ENCODE measurements at places on chromosomes 4 and X. TPM values are rescaled to one million over a fixed set of nuclear protein-coding genes. Genes with fewer than 3 reads are reported as not detected.
A peak's percentile ranks its signal among the peaks of the same experiment; 100 is the strongest.

GRCh38 chr4:170675568-170676262, 586.0 kb upstream of the AADAT start:
- H3K27me3 ChIP-seq: no peaks in the 10 kb centered on the region
- H3K4me3 ChIP-seq: no peak overlapping the region
- H3K36me3 ChIP-seq: no peaks in the 10 kb centered on the region
- no peaks in the 10 kb centered on the region for H3K4me1 ChIP-seq
- no peak for DNase-seq
- H3K27ac ChIP-seq: no peak overlapping the region

DNA sequence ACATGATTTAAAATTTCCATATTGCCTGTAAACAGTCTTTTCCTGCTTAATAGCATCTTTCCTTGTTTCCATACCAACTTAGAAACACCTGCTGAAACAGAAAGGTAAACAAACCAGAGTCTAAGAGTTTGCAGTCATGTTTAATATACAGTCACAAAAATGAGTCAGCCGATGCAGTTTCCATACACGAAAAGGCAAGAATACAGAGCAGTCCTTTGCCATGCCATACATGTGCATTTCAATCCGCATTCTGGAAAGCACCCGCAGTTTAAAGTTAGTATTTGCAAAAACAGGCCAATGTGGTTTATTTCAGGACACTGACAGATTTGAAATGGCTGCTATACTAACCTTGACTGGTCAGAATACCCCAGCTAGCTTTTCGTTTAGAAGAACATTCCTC, 32.1 kb downstream of the ASB5 start:
- no peaks in the 10 kb centered on the region for H3K27me3 ChIP-seq
- no peak for DNase-seq
- no peaks in the 10 kb centered on the region for H3K36me3 ChIP-seq
- H3K4me3 ChIP-seq: no peak overlapping the region
- H3K27ac ChIP-seq: no peak overlapping the region

DNA sequence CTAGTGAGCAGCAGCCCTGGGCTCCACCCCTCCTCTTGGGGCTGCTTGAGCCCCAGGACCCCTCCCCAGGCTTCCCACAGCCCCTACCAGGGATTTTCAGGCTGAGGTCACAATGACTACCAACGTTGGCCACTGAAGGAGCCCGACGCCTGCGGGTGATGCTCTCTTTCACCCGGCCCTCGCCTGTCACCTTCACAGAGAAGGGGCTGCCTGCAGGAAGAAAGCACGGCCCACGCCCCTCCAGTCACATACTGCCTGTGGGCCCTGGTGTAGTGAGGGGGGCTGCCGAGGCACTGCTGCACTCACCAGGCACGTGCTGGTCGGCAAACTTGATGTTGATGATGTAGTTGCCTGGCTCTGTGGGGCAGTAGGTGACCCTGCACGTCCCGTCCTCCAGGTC, 22.0 kb downstream of the FLNA start:
- H3K4me1 ChIP-seq: peaks cover 98% of the 10 kb centered on the region
- DNase-seq: no peak
- H3K27ac ChIP-seq: peak overlapping the region; percentile 47
- H3K27me3 ChIP-seq: no peaks in the 10 kb centered on the region
- H3K36me3 ChIP-seq: peaks cover 70% of the 10 kb centered on the region

DNA sequence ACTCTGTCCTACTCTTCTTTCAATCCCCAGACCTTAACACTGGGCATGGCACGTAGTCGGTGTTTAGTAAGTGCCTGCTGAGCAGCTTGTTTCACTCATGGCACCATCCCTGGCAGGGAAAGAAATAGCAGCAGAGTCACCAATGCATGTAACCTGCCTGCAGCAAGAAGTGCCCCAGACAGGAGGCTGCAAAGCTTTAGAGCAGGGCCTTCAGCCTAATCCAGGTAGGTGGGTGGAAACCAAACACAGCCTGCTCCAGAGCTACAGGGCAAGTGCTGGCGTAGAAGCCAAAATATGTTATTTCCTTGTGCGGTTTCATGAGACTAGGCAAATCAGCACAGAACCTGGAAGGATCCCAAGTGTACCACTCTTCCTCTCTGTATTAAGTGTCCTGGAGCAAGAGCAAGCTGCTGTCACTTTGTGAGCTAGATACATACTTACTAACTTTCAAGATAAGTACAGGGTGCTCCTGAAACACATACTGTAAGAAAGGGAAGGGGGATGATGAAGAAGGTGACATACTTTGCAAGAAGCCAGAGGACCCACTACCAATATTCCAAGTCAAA, 5.5 kb downstream of the PROM1 start:
- H3K4me3 ChIP-seq: no peak overlapping the region
- H3K4me1 ChIP-seq: peaks cover 14% of the 10 kb centered on the region
- DNase-seq: no peak
- H3K27me3 ChIP-seq: peaks cover 6% of the 10 kb centered on the region

- H3K4me3 ChIP-seq: no peak overlapping the region
- H3K27ac ChIP-seq: no peak overlapping the region
- H3K27me3 ChIP-seq: no peaks in the 10 kb centered on the region
- H3K36me3 ChIP-seq: no peaks in the 10 kb centered on the region
These were observed 358.3 kb upstream of the BOD1L1 start for GRCh38 chr4:13985837-13986236.

TAF7L gene
- not detected for total RNA-seq

- H3K4me3 ChIP-seq: no peak overlapping the region
- H3K4me1 ChIP-seq: no peaks in the 10 kb centered on the region
- no peak overlapping the region for H3K27ac ChIP-seq
- no peaks in the 10 kb centered on the region for H3K36me3 ChIP-seq
- H3K27me3 ChIP-seq: peaks cover 3% of the 10 kb centered on the region
These were observed 29.5 kb downstream of the EGFL6 start for GRCh38 chrX:13598877-13599276.

DNA sequence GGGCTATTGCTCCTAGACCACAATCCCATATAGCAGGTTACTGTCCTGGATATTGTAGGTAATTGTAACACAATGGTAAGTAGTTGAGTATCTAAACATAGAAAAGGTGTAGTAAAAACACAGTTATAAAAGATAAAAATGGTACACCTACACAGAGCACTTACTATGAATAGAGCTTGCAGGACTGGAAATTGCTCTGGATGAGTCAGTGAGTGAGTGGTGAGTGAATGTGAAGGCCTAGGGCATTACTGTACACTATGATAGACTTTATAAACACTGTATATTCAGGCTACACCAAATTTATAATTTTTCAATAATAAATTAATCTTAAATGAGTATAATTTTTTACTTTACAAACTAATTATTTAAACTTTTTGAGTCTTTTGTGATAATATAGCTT, 425.7 kb downstream of the PABPC4L start:
- H3K36me3 ChIP-seq: no peaks in the 10 kb centered on the region
- H3K27me3 ChIP-seq: no peaks in the 10 kb centered on the region
- no peak overlapping the region for H3K27ac ChIP-seq
- H3K4me1 ChIP-seq: no peaks in the 10 kb centered on the region
- DNase-seq: no peak

All from CD4-positive, alpha-beta memory T cell (primary cell).